ENCODE measurements at places on chromosomes 5 and 9.
A peak's percentile ranks its signal among the peaks of the same experiment; 100 is the strongest.

DNA sequence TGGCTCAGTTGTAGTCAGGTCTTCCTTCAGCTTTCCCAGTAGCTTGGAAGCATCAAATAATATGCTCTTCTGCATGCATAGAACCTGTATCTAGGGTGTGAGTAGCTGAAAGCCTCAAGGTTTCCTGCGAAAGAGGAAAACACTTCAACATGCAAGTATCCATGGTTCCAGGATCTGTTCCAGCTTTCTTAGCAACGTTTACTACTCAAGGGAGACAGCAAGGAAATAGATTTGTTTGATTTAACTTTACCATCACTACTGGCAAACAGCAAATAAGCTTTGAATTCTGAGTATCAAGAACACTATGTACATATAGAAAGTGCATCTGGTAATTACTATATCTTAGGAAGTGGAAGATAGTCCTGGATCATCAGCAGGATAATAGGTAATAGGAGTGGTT, 341.0 kb downstream of the PRR16 start:
- no peak for DNase-seq

DNA sequence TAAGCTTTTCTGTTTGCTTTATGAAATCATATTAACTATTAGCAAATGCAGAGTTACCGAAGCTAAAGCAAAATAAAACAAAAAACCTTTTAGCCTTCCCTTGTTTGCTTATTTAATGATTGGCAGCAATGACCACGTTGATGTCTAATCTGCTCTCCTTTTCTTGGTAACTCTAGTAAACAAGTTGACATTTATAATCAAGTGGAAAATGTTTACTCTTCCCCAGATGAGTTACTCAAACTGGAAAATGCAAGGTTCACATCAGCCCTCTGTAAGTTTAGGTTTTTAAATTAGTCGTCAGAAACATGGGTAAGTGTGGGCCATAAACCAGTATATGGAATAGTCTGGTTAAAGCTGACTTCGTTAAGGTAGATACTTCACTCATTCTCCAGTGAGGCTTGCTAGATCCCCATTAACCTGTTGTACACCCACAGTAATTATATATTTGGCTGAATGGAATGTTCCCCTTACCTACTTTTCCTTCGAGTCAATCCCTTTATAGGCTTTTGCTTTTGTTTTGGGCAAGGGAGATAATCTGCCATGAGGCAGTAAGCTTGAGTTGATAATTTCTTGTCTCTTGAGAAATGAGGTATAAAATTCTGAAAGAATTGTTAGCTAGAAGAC, 100.9 kb downstream of the GDNF start:
- DNase-seq, result no peak

DNA sequence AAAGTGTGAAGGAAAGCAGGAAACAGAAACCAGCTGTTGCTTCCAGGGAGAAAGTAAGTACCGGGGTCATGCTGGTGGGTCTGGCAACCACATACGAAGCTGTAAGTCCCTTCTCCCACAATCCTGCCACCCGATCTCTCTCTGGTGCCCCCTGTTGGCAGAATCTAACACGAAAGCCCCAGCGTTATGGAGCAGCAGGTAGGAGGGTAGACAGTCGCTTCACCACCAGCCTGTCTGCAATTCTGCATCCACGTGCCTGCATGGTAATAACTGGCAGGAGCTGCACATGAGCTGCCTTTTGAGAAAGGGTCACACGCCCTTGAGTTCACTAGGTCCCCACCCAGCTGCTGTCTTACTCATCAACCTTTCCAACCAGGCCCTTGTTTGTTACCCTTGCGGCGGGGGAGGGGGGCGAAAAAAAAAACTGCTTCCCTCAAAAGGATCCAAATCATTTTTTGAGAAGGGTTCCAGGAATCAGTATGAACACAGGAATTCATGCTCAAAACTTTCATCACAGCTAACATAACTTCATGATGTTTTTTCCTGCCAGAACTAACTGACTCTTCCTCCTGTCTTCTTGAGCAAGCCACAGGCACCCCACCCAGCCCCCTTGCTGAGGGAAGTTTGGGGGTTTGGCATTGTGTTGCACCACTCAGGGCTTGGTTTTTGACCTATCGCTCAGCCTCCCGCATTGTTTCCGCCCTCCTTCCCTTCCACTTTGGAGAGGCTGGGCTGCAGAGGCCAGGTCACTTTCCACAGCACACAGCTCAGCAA, 19.6 kb upstream of the TMEM252 start:
- peak; percentile 58 for DNase-seq

GRCh38 chr9:77798140-77798539, 150.0 kb upstream of the GNA14 start:
- DNase-seq, result no peak

- no peak for DNase-seq
Measured at GRCh38 chr5:31362931-31363568, 168.8 kb downstream of the DROSHA start.

- no peak for DNase-seq
Measured at GRCh38 chr9:92948038-92948534, 763 bp downstream of the FGD3 start.

GRCh38 chr9:95017661-95018060, 291.2 kb downstream of the AOPEP start:
- no peak for DNase-seq

- no peak for DNase-seq
Measured at GRCh38 chr5:139638090-139638735, 9.9 kb upstream of the CXXC5 start.

DNA sequence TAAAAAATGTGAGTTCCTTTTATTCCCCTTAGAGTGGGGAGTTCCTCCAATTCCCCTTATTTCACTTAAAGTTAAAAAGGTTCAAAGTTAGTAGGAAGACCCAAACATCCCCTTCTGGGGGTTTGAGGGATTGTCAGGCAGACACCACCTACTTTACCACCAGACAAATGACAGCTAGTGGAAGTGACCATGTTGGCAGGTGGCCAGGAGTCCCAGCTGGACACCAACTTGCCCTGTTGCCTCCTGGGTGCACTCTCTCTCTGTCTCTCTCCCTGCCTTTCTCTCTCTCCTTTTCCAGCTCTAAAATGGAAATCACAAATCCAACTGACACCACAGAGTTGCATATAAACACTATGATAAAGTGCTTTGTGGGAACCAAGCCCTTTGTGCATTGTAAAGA, 307.7 kb upstream of the TLE4 start:
- no peak for DNase-seq

- DNase-seq, result no peak
Measured at GRCh38 chr9:70081120-70081495, 37.5 kb downstream of the MAMDC2 start.

GRCh38 chr5:82151662-82152061, 126.5 kb downstream of the RPS23 start:
- DNase-seq, result no peak

- no peak for DNase-seq
Measured at GRCh38 chr5:160460377-160461049, 38.9 kb downstream of the PTTG1 start.

GRCh38 chr9:12271421-12271891, 421.7 kb upstream of the TYRP1 start:
- DNase-seq, result no peak

- no peak for DNase-seq
Measured at GRCh38 chr5:31106691-31107090, 86.8 kb upstream of the CDH6 start.

DNA sequence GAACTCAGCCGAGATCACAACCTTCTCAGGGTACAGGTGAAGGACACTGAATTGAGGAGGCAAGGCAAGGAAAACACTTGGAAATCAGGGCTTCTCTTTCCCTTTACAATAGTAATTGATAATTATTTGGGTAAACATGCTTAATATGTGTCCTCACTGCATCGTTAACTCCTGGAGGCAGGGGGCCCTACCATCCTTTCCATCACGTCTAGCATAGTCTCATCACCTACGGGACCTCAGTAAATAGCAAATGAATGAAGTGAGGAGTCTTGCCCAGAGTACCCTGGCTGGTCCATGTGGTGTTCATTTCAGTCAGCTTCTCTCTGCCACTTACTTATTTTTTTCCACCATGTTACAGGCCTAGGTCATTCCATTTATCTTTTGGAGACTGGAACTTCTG, 2.3 kb downstream of the F2RL1 start:
- no peak for DNase-seq

- DNase-seq, result no peak
Measured at GRCh38 chr9:127520941-127521918, 69.9 kb downstream of the LRSAM1 start.

GRCh38 chr5:135182675-135183074, 148.6 kb upstream of the PITX1 start:
- no peak for DNase-seq

DNA sequence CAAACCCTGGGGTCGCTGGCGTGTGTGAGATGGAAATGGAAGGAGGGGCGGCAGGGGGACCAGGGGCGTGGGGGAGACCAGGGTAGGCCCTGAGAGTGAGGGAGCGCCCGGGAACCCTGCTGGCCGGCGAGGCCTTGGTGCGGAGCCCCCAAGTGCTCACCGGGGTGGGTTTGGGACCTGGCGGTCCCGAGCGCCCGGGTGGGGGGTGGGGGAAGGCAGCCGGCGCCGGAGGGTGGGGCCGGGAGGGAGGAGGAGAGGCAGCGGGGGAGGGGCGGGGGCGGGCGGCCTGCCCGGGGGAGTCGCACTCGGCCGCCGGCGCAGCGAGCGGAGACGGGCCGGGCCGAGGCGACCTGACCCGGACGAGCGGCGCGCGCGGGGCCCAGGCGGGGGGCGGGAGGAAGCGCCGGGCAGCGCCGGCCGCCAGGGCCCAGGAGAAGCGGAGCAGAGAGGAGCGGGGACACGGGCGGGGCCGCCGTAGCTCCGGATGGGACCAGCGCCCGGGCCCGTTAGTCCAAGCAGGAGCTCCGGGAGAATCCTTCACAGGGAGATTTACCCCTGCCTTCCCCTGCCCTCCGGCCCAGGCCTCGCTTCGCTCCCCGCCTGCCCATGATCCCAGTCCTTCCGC, at the start of gene NPR2:
Gene NPR2, plus strand, starts transcription at position 295 of the 625 bp plus-strand sequence. CDS start 818 bp downstream, outside the sequence.
- no peak for DNase-seq

DNA sequence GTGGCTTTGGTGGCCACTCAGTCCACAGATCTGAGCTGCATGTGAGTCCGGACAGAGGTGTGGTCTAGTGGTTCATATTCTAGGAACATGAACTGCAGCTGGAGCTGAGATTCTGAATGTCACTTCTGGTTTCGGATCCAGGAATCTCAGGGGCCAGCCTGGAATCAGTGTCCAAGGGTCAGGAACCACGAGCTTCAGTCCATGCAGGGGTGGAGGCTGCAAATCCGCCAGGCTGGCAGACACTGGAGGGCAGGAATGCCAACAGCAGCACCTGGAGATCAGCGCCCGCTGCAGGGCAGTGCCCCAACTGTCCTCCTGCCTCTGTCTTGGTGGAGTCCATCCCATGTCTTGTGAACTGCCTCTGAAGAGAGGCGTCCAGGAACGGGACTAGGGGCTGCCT, 73.5 kb downstream of the CACNA1B start:
- no peak for DNase-seq

GRCh38 chr9:120905315-120906164, 21.1 kb downstream of the TRAF1 start:
- DNase-seq, result no peak

DNA sequence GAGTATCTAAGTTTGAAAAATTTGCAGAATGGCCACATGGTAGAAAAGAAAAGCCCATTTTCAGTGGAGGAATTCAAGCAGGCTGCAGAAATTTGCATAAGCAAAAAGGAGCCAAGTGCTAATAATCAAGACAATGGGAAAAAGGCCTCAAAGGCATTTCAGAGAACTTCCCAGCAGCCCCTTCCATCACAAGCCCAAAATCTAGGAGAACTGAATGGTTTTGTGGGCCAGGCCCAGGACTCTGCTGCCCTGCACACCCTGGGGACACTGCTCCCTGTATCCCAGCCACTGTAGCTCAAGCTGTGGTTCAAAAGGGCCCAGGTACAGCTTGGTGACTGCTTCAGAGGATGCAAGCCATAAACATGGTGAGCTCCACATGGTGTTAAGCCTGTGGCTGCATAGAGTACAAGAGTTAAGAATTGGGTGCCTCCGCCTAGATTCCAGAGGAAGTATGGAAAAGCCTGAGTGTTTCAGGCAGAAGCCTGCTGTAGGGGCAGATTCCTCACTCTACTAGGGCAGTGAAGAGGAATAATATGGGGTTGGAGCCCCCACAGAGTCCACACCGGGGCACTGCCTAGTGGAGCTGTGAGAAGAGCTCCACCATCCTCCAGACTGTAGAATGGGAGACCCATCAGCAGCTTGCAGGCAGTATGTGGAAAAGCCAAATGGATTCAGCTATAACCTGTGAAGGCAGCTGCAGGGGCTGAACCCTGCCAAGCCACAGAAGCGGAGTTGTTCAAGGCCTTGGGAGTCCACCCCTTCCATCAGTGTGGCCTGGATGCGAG, 720.7 kb upstream of the CTNND2 start:
- DNase-seq, result no peak

GRCh38 chr5:126402621-126403555, 20.3 kb upstream of the GRAMD2B start:
- no peak for DNase-seq

GRCh38 chr9:15714746-15715145, 161.9 kb downstream of the CCDC171 start:
- DNase-seq, result no peak

Measured in stimulated activated CD4-positive, alpha-beta T cell treated with anti-CD3 and anti-CD28 coated beads, Interleukin-12 subunit alpha, Interleukin-12 subunit beta, amount 100 ng/mL, for 24 hours (primary cell).